ENCODE measurements at places on chromosomes 12 and 14. TPM values are rescaled to one million over a fixed set of nuclear protein-coding genes. Genes with fewer than 3 reads are reported as not detected.

DNA sequence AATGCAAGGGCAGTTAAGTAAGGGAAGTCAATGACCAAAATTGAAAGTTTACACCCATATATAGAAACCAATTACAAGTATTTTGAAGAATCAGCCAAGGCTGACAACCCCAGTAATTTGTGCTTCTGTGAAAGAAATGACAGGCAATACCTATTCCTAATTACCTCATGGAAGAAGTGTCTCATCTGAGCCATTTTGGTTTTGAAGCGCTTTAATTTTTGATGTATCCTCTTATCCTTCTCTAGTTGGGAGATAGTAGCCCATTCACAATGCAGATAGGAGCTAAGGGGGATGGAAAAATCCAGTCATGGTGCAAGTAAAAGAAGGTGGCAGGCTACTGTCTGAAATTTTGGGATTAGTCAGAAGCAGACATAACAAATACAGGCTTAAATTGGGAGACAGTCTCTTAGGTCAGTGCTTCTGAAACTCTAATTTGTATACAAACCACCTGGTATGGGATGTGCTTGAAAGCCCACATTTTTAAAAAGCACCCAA, 30.4 kb upstream of the SUPT16H start:
- H3K4me3 ChIP-seq = no peak overlapping the region
- H3K27me3 ChIP-seq = no peaks in the 10 kb centered on the region
- H3K27ac ChIP-seq = no peak overlapping the region
- H3K36me3 ChIP-seq = peaks cover 97% of the 10 kb centered on the region
- no peaks in the 10 kb centered on the region for H3K4me1 ChIP-seq

The HNRNPC gene
- total RNA-seq = 199 TPM

DNA sequence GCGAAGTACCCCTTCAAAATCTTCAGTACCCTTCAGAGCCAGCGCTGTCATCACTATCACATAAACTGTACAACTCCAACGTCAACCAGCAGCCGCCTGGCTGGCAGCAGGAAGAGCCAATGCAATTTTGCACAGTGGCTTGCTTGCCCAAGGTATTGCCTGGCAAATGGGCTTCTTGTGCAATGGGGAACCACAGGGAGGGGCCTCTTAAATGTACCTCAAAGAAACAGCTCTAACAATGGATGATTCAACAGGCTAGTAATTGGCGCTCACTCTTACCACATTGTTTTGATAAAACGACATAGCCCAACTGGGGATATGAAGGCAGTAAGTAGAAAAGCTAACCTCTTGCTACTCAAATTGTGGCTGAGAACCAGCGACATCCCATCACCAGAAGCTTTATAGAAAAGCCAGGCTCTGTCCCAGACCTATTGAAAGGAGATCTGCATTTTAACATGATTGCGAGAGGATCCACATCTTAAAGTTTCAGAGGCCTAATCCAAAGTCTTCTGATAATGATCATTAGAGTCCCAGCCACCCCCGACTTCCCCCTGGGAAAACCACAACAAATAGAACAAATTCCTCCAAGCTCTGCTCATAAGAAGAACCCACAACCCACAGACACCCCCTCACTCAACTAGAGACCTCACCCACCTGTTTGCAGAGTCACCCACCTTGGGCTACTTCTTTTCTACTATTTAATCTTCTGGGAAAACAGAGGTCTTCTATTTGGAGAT, 125.3 kb upstream of the HIF1A start:
- H3K27ac ChIP-seq = peak overlapping the region; percentile 83
- no peaks in the 10 kb centered on the region for H3K36me3 ChIP-seq
- peaks cover 25% of the 10 kb centered on the region for H3K4me1 ChIP-seq
- H3K4me3 ChIP-seq = no peak overlapping the region

The FOXJ2 gene
- total RNA-seq = 14.7 TPM

The CFAP251 gene
- 37.7 TPM for total RNA-seq

Data from upper lobe of left lung (tissue), 6 donors.